ENCODE measurements at places on chromosomes 6 and 20. TPM values are rescaled to one million over a fixed set of nuclear protein-coding genes. Genes with fewer than 3 reads are reported as not detected.

Gene SLC22A23
- 33.8 TPM for total RNA-seq

- peak overlapping the region; percentile 65 for H3K27ac ChIP-seq
- H3K36me3 ChIP-seq = peaks cover 24% of the 10 kb centered on the region
- H3K27me3 ChIP-seq = no peaks in the 10 kb centered on the region
- peaks cover 4% of the 10 kb centered on the region for H3K4me1 ChIP-seq
Observed at GRCh38 chr20:62258499-62259293, 20.4 kb downstream of the OSBPL2 start.

Gene GRM1
- 0.41 TPM for total RNA-seq

GRCh38 chr20:4261333-4262284 is 246.3 kb upstream of the RNF24 start:
- H3K27ac ChIP-seq = peak overlapping the region; percentile 57
- no peak overlapping the region for H3K4me3 ChIP-seq
- H3K27me3 ChIP-seq = peaks cover 3% of the 10 kb centered on the region
- peaks cover 39% of the 10 kb centered on the region for H3K36me3 ChIP-seq
- DNase-seq = no peak

Gene ARMC12
- 1.4 TPM for total RNA-seq

- DNase-seq = no peak
- H3K36me3 ChIP-seq = peaks cover 8% of the 10 kb centered on the region
- H3K4me1 ChIP-seq = peaks cover 74% of the 10 kb centered on the region
Observed at GRCh38 chr6:4806337-4806725, 30.1 kb downstream of the CDYL start.
